Dermis microvascular lymphatic vessel endothelial cell (primary cell): ENCODE measurements at places on chromosomes 13 and 19.

DNA sequence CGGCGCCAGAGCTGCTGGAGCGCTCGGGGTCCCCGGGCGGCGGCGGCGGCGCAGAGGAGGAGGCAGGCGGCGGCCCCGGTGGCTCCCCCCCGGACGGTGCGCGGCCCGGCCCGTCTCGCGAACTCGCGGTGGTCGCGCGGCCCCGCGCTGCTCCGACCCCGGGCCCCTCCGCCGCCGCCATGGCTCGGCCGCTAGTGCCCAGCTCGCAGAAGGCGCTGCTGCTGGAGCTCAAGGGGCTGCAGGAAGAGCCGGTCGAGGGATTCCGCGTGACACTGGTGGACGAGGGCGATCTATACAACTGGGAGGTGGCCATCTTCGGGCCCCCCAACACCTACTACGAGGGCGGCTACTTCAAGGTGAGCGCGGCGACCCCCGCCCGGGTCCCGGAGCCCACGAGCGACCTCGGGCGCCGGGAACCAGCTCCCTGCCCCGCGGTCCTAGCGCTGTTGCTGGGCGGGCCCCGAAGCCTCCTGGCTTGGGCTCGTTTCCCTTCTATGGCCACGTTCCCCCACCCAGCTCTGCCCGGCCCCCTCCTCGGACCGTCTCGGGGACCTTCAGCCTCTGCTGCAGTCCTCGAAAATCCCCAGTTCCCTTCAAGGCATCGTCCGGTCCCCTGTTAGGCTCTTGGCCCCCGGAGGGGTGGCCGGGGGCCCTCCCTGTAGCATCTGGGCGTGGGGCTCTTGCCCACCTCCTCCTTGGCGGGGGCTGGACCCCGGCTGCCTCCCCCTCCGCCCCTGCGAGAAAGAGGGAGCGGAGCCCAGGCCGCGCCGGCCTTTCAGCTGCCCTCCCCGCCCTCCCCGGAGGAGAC, at the start of gene CDC34:
Gene CDC34 (plus strand): TSS at position 8 of the 808 bp plus-strand sequence. CDS start 172 bp downstream, at position 180.
- no peak for DNase-seq

DNA sequence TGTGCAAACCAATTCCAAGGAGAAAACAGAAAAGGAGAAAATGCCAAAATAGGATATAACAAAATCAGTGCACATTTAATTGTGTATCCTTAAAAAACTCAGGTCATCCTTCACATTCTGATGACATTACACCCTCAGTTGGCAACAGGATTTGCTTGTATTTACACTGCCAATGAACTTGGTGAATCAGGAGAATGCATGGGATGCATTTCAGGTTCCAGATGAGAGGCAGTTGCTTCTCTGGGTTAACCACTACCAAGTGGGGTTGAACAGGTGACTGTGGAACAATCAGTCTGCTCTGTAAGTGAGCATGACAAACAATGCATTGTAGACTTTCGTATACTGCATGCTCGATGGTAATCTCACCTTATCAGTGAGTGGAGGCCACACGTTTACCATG, 79.1 kb downstream of the STARD13 start:
- no peak for DNase-seq

- DNase-seq, result no peak
Observed at GRCh38 chr19:15253061-15253460, 20.8 kb upstream of the EPHX3 start.

DNA sequence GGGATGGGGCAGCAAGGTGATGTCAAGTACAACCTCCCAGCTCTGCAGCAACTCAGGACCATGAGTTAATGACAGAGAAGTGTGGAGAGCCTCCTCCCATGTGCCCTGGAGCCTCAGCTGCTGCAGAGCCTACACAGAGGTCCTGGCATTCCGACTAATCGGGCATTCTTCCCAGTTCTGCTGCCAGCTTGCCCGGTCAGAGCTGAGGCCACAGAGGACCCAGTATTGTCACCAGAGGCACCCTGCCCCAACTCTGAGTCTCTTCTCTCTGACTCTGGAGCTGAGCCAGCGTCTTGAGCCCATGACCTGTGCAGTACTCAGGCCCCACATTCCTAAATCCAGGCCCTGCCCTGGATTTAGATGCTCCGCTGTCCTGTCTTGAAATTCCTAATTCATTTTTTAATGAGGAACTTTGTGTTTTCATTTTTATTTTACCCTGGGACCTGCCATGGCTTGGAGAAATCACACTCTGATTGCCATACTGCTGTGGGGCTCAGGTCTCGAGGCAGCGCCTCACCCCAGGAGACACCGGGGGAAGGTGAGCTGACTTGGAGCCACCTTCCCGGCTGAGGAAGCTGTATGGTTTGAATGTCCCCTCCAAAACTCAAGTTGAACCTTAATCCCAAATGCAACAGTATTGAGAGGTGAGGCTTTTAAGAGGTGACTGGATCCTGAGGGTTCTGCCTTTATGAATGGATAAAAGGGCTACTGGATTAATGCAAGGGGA, 144.9 kb upstream of the ZNF507 start:
- no peak for DNase-seq

DNA sequence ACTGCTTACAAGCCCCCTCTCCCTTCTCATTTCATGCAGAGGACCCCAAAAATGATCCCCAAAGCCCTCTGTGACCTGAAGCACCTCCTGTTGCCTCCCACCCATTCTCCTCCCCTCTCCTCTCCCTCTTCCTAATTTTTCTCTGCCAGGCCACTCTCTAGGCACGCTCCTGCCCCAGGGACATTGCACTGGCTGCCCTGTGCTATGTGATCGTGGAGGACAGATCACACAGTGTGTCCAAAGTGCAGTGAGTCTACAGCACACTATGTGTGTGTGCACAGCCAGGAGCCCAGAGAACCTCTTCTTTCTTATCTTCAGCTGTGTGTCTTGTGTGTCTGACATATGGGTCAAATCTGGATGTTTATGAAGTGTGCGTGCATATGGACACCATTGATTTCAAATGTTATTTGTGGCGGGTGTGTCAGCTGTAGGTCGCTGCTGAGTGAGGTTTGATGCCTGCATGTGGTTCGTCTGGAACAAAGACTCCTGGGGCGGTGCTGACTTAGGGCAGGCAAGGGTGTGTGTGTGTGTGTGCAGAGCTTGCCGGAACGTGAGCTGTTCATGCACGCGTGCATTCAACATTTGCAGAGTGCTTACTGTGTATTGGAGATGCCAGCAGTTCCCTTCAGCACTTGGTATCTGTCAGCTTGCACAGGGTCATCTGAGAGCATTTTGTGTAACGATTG, 2.1 kb upstream of the KLHL26 start:
- DNase-seq, result no peak

- DNase-seq, result no peak
Observed at GRCh38 chr13:59691501-59692066, 472.1 kb downstream of the DIAPH3 start.

GRCh38 chr13:111791131-111791530, 275.8 kb upstream of the SOX1 start:
- DNase-seq, result no peak

GRCh38 chr13:95292622-95293021, 8.6 kb downstream of the ABCC4 start:
- no peak for DNase-seq

GRCh38 chr19:15307169-15307568, 25.2 kb downstream of the BRD4 start:
- DNase-seq, result no peak

GRCh38 chr19:11361037-11361770, 6.0 kb downstream of the PLPPR2 start:
- peak; percentile 62 for DNase-seq

DNA sequence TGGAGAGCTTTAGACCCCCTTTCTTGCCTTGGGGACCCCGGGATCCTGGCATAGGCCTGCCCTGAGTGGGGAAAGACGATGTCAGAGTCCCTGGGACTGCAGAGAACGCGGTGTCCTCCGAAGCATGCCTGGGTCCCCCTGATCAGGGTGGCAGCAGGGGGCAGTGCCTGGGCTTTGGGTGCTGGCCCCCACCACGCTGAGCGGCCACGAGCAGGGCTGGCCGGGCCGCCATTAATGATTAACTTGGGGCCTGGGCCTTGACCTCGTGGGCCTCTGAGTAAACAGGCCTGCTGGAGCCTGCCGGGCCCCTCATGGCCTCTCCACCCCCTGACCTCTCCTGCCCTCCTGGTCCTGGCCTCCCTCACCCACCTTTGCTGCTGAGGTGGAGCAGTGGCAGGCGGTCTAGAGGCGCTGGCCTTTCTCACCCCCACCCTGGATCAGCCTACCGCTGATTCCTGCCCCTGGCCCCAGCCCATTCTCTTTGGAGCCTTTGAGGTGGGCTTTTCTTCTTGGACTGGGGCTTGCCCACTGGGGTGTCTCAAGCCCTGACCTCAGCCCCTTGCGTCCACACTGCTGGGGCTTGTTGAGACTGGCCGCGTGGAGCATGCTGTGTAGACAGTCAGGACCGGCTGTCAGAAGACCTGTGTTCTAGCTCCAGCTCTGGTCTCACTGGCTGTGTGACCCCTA, 26.3 kb downstream of the CEBPA start:
- DNase-seq, result no peak

- DNase-seq, result no peak
Observed at GRCh38 chr13:99809496-99809895, 162.1 kb downstream of the ZIC5 start.
